Stimulated activated CD4-positive, alpha-beta T cell treated with anti-CD3 and anti-CD28 coated beads, TNF-alpha, amount 100 ng/mL, for 1 hour (primary cell): ENCODE measurements at places on chromosomes 7 and 10.

DNA sequence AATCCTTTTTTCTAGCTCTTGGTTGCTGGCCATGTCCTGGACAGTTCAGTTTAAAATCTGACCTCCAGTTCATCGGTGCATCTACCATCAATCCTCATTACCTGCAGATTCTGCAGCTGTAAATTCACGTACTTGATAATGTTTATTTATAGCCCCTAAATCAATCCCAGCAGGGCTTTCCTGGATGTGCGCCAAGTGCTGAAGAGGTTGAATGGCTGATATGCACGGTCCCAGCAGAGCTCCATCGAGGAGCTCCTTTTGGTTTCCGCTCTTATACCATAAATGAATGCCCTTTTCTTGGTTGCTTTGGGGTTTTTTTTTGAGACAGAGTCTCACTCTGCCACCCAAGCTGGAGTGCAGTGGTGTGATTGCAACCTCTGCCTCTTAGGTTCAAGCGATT, 91.2 kb upstream of the CCZ1B start:
- DNase-seq: no peak

DNA sequence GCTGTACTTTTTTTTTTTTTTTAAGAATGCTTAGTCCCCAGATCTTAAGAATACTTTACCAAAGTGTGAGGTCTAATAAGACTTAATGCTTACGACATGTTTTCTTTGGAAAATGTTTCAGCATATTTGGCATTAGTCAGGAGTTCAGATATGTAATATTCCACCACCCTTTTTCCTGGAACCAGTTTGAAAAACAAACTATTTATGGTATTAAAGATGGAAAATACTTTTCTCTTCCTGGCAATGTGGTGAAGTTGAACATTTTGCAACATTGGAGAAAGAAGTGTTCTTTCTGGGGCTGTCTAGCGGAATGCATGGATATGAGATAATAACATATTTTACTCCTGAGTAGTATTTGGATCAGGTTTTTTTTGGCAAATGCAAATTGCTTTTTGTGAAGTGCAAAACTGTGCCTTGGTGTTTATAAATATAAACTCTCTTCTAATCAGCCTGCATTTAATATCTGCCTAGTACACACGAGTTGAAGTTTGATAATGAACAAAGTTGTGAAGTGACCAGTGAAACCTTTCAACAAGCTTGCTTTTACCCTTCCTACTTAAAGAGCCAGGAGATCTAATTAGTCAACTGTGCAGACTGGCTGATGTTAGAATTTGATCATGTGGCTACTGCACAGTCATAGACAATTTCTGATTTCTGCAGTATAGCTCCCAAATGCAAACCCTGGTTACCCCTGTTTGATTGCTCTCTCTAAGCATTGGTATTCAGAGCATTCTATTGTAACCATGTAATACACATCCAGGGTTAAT, 20.9 kb downstream of the MAP3K8 start:
- no peak for DNase-seq

- no peak for DNase-seq
These were observed 3.4 kb upstream of the MINDY3 start for GRCh38 chr10:15863733-15864132.

DNA sequence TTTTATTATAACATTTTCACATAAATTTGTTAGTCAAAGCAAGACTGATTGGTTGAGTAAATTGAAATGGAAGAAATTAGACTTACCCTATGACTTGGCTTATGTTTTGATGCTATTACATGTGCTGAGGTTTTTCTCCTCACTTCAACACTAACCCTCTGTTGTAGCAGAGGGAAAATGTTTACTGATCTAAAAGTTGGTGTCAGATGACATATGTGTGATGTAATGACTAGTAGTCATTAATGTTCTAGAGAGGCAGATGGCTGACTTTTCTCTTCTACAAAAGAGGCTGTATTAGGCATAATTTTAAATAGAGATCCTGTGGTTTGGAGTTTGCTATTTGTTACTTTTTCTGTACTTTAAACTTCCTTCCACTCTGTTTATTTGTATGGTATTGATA, 266.0 kb downstream of the BBS9 start:
- no peak for DNase-seq

- DNase-seq: no peak
These were observed 561.7 kb downstream of the PTPRN2 start for GRCh38 chr7:158025686-158026600.

GRCh38 chr10:24010436-24010970, 198.4 kb upstream of the KIAA1217 start:
- DNase-seq: no peak

DNA sequence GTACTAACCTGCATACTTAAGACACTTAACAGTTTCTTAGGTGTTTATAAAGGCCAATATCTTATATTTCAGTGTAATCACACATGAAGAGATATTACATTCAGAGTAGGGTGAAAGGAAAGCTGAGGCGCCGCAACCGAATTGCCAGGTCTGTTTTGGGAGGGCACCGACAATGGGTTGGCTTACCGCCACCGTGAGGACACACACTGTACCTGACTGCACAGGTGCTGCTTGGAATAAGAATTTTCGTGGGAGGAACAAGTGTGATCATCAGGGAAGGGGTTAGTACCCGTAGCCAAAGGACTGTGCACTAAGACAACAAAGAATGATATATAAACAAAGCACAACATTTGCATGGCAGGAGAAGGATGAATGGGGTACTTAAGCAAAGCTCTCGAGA, 591.8 kb downstream of the SUGCT start:
- DNase-seq: no peak
